ENCODE measurements at places on chromosomes 1 and 21.

DNA sequence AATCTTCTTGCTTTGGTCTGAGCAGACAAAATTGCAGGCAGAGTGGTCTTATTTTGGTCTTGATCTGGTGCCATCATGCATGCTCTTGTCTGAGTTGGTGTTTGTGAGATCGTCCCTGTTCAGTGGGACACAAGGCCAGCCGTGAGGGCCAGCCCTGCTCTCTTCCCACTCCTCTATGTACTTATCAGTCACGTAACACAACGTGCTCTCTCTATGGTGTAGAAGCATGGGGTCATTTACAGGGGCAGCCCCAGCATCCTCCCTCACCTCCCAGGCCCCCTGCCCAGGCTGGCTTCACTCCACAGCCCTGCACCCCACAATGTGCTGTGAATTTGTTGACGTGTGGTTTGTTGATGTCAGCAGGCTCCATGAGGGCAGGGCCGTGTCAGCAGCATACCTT lies 18.3 kb upstream of the UTS2 start:
- DNase-seq: no peak

- DNase-seq: no peak
Observed at GRCh38 chr1:206145771-206146290, 28.6 kb upstream of the AVPR1B start.

DNA sequence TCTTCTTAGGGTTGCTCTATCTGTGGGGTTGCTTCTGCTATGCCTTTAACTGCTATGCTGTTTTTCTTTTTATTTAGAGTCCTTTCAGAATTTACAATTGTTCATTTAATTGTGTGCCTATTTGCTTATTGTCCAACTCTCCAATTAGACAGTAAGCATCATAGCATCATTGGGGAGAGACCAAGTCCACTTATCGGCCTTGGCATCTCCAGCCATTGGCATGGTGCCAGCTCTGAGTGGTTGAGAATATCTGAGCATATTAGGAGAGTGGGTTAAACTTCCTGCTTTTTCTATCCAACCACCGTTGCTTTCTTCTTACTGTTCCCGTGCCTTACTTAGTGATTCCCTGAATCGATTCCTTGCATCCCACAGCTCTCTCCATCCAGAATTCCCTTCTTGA lies 535.0 kb downstream of the AJAP1 start:
- DNase-seq: no peak

DNA sequence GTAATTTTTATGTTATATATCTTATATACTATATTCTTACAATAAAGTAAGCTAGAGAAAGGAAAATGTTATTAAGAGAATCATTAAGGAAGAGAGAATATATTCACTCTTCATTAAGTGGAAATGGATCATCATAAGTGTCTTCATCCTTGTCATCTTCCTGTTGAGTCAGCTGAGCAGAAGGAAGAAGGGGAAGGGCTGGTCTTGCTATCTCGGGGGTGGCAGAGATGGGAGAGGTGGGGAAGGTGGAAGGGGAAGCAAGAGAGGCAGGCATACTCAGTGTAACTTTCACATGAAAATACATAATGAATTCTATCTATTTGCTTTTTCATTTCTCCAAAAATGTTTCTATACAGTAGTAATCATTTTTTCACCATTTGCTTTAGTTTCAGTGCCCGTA lies 5.1 kb downstream of the DNASE2B start:
- no peak for DNase-seq

GRCh38 chr1:16421201-16421600 lies 16.0 kb downstream of the SPATA21 start:
- DNase-seq: no peak

- DNase-seq: no peak
Observed at GRCh38 chr21:28776251-28776650, 216.4 kb downstream of the LTN1 start.

- DNase-seq: no peak
Observed at GRCh38 chr1:5954964-5955363, 37.3 kb downstream of the NPHP4 start.

All from glutamatergic neuron (in vitro differentiated cells).